ENCODE measurements at places on chromosomes 1 and 21.
A peak's percentile ranks its signal among the peaks of the same experiment; 100 is the strongest.

- no peak for DNase-seq
These were observed 129.6 kb downstream of the RYR2 start for GRCh38 chr1:237171454-237172117.

- peak; percentile 62 for DNase-seq
These were observed 31.4 kb downstream of the CLCA1 start for GRCh38 chr1:86499987-86500593.

DNA sequence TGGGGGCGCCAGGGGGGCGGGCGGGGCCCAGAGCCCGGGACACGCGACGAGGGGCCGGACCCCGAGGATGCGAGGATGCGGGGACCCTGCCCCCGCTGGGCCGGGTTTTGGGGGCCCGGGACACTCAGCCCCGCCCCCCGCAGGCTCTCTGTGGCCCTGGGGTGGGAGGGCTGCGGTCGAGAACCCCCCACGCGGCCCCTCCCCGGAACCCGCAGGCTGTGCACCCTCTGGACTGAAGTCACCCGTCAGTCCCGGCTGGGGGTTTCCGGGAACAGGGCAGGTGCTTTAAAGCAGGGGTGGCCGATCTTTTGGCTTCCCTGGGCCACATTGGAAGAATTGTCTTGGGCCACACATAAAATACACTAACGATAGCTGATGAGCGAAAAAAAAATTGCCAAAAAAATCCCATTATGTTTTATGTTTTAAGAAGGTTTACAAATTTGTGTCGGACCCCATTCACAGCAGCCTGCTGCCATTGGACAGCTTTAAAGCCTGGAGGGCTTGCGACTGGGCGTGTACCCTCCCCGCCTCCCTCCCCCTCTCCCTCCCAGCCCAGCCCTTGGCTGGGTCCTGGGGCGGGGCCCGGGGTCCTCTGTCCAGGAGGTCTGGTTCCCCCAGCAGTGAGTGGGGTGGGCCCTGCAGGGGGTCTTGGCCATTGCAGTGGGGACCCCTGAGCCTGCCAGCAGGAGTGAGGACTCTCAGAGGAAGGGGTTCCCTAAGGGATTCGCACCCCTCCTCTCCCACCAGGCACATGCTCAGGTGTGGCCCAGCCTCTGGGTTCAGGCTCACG lies 21.6 kb upstream of the C1orf159 start:
- DNase-seq, result peak; percentile 91

DNA sequence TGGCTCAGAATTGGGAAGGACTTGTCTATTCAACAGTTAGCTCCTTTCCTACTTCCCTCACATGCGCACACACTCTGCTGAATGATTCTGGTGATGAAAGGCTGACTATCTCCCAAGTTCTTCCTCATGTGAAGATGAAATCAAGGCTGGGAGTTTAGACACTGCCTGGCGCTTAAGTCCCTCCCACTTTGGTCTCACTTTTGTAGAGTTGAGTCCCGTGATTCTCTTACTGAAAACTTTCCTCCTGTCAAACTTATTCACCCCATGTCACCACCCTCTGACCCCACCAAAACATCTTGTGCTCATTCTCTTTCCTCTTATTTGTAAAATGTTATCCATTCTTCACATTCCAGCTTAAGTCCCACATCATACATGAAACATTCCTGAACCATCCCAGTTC lies 8.4 kb upstream of the MRPS6 start:
- no peak for DNase-seq

All from RPMI8226 (cell line).